Psoas muscle (tissue), 8 donors: ENCODE measurements at places on chromosomes 12 and 14.

DNA sequence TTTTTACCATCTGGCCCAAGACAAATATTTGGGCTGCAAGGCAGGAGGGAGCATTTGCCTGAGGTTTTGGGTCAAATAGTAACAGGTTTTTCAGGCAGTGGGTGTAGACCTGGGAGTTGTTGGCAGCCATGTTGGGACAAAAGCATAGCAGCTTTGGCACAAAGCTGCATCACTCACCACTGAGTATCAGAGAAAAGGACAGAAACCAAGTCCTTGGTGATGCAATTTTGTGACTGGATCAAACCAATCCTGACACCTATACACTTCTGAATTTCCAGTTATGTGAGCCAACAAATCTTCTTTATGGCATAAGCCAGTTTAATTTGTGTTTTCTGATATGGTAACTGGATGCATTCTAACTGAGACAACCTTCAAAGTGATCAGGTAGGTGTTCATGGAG is 144.8 kb upstream of the KRR1 start:
- no peak for DNase-seq

DNA sequence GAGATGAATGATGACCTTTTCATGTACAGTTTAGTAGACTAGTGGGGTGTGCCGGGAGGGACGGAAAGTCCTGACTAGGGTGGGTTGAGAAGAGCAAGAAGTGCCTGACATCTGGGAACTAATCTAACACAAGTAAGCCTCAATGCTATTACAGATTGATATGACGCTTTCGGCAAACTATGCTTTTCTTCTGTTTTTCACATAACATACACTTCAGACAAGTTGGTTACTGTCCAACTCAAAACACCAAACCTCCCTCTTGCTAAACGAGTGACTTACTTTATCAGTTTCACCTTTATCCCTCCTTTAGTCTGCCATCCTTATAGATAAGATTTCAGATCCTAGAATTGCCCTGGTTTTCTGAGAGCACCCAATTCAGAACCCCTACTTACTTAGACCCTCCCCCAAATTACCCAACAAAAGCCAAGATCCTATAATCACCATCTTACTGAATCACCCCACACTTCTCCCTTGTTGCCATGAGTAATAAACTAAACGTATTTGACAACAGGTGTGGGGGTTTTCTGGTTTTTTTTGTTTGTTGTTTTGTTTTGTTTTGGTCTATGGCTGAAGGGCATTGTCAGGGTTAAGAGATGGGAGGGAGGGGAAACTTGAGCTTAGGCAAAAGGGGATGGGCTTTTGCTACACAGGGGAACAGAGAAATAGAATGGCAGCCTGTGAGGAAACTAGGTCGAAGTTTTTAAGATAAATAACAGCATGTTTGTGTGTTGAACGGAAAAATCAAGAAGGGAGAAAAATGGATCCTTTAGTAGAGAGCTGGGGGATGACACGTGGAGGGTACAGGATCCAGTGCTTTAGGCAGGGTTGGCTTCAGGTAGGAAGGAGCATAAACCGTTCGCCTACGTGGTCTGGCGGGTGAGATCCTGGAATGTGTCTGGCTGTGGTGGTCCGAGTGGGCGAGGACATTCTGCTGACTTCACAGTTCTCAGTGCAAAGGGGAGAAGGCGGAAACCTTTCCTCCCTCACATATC is 6.1 kb upstream of the PSMA3 start:
- no peak for DNase-seq

- DNase-seq = no peak
Measured at GRCh38 chr12:54133772-54134375, 54.9 kb downstream of the SMUG1 start.

DNA sequence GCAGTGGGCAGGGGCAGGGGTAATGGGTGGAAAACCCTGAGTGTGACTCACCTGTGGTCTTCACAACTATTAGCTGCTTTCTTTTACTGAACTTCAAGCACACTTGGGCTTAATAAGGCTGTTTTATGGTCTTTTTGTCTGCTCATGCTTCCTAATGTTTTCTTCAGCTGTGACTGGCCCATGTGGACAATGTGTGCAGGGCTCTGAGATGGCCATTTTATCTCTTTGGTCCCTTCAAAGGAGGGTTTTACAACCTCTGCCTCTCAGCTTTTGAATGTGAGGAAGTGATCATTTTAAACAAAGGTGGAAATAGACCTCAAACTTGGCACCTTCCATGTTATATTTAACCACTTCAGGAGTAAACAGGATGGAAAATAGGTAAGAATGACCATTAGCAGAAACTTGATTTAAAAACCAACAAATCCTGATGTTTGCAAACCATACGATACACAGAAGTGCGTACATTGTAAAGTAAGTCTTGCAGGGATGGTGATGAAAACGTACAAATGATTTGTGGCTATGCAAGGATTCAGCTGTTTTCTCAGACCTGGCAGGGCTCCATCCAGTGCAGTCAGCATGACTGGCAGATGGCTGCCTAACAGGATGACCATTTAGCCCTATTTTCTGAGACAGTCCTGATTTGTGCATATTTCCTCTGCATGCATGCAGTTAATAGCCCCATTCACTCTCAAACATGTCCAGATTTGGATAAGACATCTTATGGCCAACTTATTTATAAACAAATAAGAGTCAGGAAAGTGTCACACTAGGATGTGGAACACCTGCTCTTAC is 103.2 kb downstream of the SLC38A4 start:
- DNase-seq = peak; percentile 39
